ENCODE measurements at places on chromosomes 4 and X.
A peak's percentile ranks its signal among the peaks of the same experiment; 100 is the strongest.

- no peak for DNase-seq
Measured at GRCh38 chr4:70704931-70705182, 16.5 kb downstream of the UTP3 start.

DNA sequence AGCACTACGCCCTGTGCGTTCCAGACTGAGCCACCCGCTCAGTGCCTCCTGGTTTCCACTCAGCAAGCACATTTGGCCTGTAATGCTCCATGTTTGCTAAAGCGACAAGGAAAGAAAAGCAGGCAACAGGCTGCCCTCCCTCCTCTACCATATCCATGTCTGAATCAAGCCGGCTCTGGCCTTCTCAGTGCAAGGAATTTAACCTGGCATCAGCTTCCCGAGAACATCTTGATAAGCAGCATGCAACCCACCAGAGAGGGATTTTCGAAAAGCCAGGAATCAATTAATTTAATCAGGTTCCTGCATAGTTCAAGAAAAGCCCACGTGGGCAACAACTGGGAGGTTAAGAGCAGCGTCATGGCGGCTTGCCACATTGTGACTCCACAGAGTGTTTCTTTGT is 228.2 kb downstream of the HS6ST2 start:
- DNase-seq: no peak

DNA sequence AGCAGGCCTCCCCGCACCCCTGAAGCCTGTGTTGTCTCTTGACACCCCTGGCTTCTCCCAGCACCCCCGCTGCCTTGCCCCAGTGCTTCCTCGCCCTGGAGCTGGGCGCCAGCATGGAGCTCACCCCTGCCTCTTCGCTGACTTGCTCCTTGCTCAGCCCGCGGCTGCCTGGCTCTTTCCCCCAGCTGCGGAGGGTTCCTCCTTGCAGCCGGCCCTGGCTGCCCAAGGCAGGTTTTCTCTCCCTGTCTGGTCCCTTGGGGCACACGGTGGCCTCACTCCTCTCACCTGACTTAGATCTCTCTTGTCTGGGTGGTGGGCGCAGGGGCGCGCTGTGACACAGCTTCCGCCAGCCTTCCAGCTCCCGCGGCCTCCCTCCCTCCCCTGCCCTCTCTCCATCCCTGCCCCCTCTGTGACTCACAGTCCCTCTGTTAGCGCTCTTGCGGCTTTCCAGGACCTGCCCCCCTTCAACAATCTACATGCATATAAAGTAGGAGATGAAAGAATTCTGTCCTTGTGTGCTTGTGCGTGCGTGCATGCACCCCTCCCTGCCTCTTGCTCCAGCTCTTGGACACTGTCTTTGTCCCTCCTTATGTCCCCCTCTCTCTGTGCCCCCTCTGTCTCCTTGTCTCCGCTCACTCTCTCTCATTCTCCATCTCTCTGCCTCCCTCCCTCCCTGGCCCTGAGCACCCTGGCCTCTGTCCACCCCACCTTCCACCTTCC is 2.2 kb downstream of the PLXNB3 start:
- DNase-seq: peak; percentile 13

DNA sequence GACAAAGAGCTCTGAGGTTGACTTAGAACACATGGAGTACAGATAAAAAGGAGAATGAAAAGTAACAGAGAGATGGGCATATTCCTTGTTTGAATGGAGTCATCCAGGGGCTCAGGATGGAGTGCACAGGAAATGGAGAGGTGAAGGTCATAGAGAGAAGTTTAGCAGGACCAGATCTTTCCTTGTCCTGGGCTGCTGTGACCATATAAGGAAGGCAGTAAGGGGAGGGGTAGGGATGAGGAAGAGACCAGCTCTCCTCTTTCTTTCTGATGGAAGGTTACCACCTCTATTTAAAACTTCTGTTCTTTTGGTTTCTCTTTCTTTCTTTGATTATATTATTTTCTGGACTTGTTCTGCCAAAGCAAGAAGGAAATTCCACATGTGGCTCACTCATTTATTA is 27.0 kb downstream of the AR start:
- DNase-seq: no peak

- no peak for DNase-seq
Measured at GRCh38 chr4:122688529-122689140, 43.9 kb upstream of the BBS12 start.

GRCh38 chr4:25654971-25655963 is at the start of gene SLC34A2:
SLC34A2 (plus strand) TSS chr4:25655851; CDS start chr4:25662501, 6,650 bp downstream.
- no peak for DNase-seq

GRCh38 chr4:78332976-78333375 is 218.6 kb upstream of the ANXA3 start:
- DNase-seq: no peak

DNA sequence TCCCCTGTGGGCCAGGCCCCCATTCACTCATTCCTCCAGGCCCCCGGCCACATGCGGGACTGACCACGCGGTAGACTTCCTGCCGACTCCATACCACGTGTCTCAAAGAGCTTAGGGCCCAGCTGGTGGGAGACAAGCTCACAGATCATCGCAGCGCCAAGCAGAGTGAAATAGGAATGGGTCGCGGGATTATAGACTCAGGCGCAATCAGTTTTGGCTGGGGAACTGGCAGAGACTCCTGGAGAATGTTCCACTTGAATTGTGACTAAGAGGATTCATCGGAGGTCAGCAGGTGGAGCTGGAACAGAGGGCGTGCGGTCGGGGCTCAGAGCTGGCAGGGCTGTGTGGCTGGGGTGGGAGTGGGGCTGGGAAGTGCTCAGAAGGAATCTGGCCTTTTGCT is 15.6 kb downstream of the ATP2B3 start:
- DNase-seq: no peak

- DNase-seq: no peak
Measured at GRCh38 chrX:107827852-107828251, 2.2 kb downstream of the MID2 start.

DNA sequence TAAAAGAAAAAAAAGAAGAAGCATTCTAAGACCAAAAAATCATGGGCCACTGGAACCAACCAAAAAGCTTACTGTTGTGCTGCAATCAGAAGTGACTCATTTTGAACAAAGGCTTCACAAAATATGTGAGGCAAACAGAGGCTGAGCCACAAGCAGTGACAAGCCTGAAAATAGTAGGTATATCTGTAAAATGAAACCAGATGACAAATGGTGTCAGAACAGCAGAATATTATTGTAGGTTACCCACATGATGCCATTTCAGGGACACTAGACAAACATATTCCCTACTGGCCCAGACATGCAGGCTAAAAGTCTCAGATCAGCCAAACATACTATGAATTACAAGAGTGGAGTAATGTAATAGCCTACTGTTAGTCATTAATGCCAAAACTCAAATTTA is 1301.8 kb upstream of the DIAPH2 start:
- no peak for DNase-seq

- DNase-seq: no peak
Measured at GRCh38 chrX:128020701-128021100, 31.5 kb downstream of the ACTRT1 start.

- DNase-seq: no peak
Measured at GRCh38 chr4:111631215-111631999, 513.8 kb upstream of the FAM241A start.

GRCh38 chr4:164948975-164949374 is 28.5 kb downstream of the TRIM61 start:
- DNase-seq: no peak

- no peak for DNase-seq
Measured at GRCh38 chrX:40434947-40435346, 145.8 kb upstream of the ATP6AP2 start.

GRCh38 chr4:174210952-174211490 is 72.4 kb downstream of the FBXO8 start:
- no peak for DNase-seq

- no peak for DNase-seq
Measured at GRCh38 chrX:1169189-1169588, 43.3 kb downstream of the CRLF2 start.

DNA sequence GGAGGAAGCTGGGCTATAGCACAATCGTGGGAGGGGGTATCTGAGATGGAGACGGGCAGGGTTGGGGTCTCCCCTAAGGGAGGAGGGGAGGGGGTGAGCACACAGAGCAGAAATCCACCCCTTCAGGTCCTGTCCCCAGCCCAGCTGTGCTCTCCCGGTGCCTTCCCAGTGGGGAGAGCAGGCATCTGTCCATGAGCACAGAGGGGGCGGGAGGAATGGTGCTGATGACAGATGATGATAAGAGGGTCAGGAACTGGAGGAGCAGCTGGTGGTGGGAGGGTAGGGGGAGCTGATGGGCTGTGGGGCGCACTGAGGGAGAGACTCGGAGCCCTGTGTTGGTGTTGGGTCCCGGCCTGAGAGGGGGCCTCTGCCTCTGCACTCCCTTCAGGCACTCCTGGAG is 8.6 kb downstream of the ATP2B3 start:
- DNase-seq: no peak

DNA sequence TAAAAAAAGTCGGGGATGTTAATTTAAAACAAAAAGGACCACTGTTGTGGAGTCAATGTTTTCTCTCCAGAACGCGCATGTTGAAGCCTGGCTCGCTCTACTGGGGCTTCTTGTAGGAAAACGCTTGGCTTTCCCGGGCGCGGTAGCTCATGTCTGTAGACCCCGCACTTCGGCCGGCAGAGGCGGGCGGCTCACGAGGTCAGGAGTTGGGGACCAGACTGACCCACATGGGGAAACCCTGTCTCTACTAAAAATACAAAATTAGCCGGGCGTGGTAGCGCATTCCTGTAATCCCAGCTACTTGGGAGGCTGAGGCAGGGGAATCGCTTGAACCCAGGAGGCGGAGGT is 15.6 kb downstream of the NELFA start:
- DNase-seq: no peak

- DNase-seq: no peak
Measured at GRCh38 chr4:46715468-46715867, 193.6 kb downstream of the COX7B2 start.

DNA sequence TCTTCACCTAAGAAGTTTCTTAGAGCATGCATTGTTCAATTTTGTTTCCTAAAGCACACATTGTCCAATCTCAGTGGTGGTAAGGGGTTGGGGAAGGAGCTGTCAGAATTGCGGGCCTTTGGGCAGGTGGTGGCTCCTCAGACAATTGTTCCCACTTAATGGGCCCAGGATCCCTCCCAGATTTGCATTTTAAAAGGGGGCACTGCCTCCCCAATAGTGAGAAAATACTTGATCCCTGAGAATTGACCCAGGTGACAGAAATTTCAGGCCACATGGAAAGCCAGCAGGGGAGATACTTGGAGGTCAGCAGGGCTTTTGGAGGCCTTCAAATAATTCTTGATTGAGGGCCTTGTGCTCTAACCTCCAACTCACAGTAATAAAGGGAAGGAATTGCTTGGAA is 217.1 kb downstream of the ZNF674 start:
- DNase-seq: no peak

DNA sequence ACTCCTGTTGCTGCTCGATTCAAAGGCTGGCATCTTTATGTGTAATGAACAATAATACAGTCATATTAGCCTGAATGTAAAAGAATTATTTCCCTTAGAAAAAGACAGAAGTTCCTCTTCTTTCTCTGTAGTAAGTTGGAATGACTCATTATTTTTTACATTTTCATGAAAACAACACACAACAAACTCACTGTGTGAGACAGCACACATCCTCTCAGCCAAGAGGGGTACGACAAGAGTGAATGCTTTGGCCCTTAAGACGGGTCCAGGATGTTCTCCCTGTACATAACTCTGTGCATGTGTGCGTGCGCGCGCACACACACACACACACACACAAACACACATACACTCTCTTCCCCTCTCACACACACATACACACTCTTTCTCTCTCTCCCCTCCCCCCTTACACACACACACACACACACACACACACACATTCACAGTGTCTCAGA is 72.8 kb downstream of the MANBA start:
- DNase-seq: no peak

GRCh38 chrX:65688403-65688871 is 21.0 kb downstream of the MSN start:
- DNase-seq: peak; percentile 1

- peak; percentile 44 for DNase-seq
Measured at GRCh38 chrX:24260842-24261550, 52.9 kb downstream of the SUPT20HL2 start.

DNA sequence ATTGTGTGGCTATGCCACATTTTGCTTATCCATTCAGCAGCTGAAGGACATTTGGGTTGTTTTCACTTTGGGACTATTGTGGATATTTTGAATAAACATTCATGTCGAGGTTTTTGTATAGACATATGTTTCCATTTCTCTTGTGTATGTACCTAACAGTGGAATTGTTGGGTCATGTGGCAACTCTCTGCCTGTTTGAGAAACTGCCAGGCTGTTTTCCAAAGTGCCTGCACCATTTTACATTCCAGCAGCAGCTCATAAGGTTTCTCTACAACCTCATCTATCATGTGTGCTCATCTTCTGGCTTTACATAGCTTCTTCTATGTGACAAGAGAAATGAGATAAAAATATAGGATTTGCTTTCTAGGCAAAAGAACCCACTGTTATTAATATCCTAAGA is 29.5 kb upstream of the TSPAN5 start:
- no peak for DNase-seq

GRCh38 chrX:70508296-70508911 is 63.8 kb downstream of the DLG3 start:
- DNase-seq: no peak

DNA sequence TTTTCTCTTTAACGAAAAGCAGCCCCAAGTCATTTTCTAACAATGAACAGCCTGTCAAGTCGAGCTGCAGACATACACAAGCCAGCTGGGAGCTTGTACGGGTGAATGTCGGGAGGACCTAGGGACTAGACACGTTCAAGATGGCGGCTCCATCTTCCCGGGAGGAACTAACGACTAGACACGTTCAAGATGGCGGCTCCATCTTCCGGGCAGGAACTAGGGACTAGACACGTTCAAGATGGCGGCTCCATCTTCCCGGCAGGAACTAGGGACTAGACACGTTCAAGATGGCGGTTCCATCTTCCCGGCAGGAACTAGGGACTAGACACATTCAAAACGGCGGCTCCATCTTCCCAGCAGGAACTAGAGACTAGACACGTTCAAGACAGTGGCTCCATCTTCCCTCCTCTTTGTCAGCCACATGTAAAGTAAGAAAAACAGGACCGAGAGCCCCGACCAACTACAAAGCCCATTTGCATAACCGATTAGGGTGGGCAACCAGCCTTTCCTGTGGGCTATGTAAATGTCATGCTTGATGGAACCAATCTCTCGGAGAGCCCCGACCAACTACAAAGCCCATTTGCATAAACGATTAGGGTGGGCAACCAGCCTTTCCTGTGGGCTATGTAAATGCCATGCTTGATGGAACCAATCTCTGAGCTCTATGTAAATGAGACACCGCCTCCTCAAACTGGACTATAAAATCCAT is 175.5 kb downstream of the DHRSX start:
- no peak for DNase-seq

- DNase-seq: no peak
Measured at GRCh38 chrX:141142946-141143345, 34.0 kb downstream of the LDOC1 start.

- DNase-seq: no peak
Measured at GRCh38 chrX:12439416-12439815, 301.1 kb downstream of the FRMPD4 start.

DNA sequence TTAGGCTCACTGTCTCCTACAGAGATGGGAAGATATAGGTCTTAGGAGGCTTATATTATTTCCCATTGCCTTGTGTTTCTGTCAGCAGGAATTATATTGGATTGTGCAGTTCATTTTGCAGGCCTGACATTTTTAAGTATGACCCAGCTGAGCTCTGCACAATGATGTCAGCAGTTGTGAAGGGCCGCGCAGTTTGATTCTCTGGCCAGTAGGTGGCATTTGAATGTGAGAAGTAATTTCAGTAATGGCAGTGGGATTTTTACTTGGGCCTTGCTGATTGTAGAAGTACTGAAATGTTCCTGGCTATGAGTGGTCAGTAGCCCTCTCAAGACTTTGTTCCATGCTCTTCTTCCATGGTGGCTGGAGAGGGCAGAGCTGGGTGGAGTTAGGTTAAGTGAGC is 247.2 kb upstream of the MTMR8 start:
- no peak for DNase-seq

- DNase-seq: no peak
Measured at GRCh38 chr4:22667332-22667940, 25.3 kb upstream of the GBA3 start.

Measured in SIG-M5 (cell line).